Midbrain (tissue), 1 donor: ENCODE measurements at places on chromosomes 1 and 21.

- DNase-seq, result no peak
These were observed 613.9 kb upstream of the NEGR1 start for GRCh38 chr1:72896256-72896655.

DNA sequence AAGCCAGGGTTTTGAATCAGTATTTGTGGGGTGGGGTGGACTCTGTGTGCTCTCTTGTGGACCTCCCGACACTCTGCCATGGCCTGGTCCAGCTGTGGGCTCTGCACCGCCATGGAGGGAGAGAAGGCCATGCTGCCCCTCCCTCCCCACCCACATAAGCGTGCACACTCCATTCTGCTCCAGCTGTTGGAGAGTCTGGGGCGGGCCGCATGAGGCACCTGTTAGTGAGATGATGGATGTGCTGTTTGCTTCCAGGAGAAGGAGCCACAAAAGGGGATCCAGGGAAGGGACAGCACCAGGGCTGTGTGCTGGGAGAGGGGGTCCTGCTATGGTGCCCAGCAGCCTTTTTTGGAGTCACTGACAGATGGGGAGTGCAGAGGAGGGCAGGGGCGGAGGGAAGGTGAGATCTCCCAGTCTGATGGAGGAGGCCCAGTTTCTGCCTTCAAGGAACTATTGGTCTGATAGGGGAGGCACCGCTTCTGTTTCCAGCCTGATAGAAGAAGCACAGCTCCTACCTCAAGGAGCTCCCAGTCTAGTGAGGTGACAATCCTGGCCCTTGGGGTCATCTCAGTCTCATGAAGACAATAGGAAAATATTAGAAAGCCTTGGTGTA lies 101.5 kb downstream of the ACTL8 start:
- no peak for DNase-seq

- DNase-seq, result no peak
These were observed 80.0 kb downstream of the BCAR3 start for GRCh38 chr1:93601686-93602085.

DNA sequence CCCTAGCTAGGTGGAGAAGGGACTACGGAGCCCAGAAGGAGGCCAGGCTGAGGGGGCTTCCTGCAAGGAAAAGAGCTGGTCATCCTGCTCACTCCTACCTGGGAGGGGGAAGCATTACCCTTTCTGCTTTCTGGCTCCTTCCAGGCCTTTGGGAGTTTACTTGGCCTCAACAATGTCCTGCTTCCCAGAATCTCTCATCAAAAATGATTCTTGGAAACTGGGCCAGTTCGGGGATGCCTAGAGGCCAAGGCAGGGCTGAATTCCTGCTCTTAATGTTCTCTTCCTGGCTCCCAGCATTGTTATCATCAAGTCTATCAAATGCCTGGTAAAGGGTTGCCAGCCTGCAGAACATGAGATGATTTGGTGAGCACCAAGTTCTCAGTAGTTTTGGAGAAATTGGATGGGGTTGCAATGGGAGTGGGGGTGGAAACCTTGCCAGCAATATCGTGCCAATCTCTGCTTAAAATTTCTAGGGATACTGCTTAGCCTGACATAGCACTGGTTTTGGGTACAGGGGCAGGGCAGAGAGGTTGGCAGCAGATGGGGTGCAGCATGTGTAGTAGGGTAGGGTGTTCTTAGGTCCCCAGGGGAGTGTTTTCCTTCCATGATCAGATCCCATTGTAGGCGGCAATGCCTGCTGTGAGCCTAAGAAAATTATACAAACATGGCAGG lies 7.7 kb upstream of the PAFAH2 start:
- DNase-seq, result no peak

DNA sequence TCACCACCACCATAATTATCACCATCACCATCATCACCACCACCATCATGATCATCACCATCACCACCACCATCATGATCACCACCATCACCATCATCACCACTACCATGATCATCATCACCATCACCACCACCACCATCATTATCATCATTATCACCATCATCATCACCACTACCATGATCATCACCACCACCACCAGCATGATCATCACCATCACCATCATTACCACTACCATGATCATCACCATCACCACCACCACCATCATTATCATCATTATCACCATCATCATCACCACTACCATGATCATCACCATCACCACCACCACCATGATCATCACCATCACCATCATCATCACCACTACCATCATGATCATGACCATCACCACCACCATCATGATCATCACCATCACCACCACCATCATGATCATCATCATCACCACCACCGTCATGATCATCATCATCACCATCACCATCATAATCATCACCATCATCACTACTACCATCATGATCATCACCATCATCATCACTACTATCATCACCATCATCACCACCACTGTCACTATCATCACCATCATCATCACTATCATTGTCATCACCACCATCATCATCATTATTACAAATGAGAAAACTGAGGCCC lies 60.2 kb downstream of the TRABD2B start:
- DNase-seq, result no peak

- DNase-seq, result no peak
These were observed 132.9 kb upstream of the GJB5 start for GRCh38 chr1:34621916-34622315.

DNA sequence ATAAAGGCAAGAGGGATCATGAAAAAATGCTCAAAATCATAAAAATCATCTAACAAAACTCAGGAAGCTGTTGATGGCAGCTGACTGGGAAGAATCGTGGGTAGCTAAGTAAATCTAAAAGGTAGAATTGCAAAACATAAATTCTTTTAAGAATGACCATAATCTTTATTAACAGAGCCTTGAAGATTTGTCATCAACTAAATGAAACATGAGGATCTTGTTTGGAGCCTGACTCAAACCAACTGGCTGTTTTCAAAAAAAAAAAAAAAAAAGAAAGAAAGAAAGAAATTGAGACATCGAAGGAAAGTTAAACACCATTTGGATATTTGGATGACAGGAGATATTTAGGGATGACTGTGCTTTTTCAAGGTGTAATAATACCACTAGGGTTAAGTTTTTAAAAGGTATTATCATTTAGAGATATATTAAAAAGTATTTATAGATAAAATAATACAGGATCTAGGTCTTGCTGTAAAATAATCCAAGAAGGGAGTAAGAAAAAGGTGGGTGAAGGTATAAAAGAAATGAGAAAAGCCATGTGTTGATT lies 48.6 kb downstream of the CD34 start:
- DNase-seq, result no peak

GRCh38 chr1:38152351-38153065 lies 105.9 kb upstream of the POU3F1 start:
- DNase-seq, result no peak

DNA sequence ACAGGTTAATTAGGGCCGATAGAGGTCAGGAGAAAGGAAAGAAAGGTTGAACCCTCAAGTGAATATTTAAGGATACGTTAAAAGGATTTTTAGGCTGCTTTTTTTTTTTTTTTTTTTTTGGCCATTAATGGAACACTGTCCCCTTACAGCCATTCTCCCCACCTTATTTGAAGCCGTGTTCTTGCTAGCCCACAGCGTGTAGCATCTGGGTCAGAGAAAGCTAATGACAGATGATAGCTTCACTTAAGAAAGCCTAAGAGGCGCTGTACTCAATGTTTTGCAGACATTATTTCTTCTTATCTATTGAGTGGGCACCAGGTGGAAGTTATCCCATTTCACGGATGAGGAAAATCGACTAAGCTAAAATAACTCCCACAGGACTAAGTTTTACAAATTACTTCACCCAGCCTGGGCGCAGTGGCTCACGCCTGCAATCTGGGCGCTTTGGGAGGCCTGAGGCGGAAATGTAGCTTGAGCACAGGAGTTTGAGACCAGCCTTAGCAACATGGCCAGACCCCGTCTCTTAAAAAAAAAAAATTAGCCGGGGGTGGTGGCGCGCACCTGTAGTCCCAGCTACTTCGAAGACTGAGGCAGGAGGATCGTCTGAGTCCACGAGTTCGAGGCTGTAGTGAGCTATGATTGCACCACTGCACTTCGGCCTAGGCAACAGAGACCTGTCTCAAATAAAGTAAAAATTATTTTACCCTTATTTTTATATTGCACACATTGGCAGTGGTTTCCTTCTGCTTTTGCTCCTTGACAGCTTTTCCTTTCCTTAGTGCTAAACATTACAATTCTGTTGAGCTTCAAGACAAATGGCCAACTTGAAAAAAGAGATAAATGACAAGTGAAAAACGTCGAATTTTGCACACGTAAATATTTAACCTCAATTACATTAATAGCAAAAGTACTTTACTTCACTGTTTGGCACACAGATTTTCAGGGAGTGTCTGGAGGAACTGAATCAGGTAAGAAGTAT lies 1.1 kb upstream of the PHTF1 start:
- DNase-seq, result no peak

- DNase-seq, result no peak
These were observed 25.1 kb downstream of the SPSB1 start for GRCh38 chr1:9317591-9318417.

DNA sequence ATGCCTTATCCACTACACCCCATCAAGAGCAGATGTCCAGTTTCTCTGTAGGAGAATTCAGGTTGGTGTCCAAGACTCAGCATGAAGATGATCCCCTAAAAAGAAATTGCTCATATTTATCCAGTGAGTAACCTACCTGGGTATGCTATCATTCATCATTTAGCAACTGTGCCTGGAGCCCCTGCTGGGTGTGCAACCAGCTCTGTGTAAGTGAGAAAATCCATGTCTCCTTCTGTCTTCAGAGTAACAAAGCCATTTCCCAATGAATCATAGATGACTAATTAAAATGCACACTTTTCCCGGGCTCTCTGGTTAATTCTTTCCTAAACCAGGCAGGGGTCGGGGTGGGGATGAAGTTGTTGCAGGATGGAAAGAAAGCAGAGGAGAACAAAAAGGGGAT lies 35.8 kb downstream of the OLFML3 start:
- no peak for DNase-seq

DNA sequence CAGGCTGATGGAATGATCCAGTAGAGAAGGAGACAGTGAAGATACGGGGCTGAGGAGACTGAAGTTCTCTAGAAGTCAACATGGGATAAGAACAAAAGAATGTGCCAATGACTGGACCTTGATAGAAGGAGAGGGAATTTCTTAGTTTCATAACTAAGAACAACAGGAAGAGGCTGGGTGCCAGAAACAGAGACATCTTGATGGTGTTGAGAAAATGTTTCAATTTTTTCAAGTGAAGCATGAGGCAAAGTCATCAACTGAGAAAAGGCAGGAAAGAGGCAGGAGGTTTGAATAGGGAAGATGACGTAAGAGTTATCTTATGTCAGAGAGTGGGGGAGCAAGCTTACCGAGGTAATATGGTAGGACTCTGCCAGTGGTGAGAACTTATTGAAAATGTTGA lies 80.1 kb downstream of the SPAG17 start:
- DNase-seq, result no peak

- DNase-seq, result no peak
These were observed 30.0 kb downstream of the IRF2BP2 start for GRCh38 chr1:234579967-234580366.

- no peak for DNase-seq
These were observed 616.0 kb upstream of the NR5A2 start for GRCh38 chr1:199411506-199411905.

GRCh38 chr21:32336711-32337110 lies 38.1 kb downstream of the MRAP start:
- peak; percentile 39 for DNase-seq

DNA sequence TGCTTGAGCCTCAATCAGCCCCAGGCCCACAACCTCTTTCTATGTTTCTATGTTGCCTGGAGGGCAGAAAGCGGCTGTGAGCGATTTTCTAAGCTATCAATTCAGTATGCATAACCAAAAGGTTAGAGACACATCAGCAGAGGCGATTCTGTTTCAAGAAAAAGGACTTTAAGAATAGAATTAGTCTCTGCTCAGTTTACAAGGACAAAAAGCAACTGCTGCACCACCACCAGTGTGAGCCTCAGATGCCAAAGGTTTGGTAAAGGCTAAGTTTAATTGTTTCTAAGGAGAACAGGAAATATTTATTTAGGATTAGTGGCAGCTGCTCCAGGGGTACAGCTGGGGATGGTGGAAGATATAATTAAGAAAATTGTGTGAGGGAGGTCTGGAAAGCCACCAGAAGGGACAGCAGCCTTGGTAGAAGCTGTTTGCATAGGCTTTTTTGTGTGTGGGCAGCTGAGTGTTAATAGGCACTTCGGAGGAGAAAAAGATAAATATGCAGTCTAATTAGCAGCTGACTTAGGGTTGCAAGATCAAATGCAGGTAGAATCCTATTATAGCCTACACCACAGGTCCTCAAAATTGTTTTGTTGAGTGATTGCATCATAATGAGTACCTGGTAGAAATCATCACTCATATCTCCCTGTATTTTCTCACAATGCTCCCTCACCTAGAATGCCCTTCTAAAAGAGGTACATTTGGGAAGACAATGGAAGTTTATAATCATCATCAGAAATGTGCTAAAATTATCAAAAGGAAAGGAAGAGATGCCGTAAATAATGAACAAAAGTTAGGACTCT lies 35.8 kb downstream of the ZC3H11B start:
- no peak for DNase-seq

- DNase-seq, result no peak
These were observed 63.1 kb downstream of the LAMC2 start for GRCh38 chr1:183248989-183249691.

- DNase-seq, result no peak
These were observed 175.7 kb downstream of the VPS13D start for GRCh38 chr1:12405325-12406210.

DNA sequence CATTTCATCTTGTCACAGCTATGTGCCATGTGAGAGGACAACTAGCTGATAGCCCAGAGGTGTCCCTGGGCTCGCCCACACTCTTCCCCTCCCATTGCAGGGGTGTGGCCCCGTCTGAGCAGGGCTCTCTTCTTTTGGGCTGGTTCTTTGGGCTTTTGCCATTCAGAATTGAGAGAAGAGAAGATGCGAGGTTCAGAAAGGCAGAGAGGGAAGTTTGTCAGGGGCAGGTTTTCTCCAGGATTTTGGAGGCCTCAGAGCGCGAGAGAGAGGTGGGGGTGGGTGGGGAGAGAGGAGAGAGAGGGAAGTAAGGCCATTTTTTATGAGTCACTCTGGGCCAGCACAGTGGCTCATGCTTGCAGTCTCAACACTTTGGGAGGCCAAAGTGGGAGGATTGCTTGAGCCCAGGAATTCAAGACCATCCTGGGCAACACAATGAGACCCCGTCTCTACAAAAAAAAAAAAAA lies 5.2 kb downstream of the IFI6 start:
- DNase-seq, result no peak

- DNase-seq, result no peak
These were observed 2.0 kb downstream of the RCC1 start for GRCh38 chr1:28507646-28508434.

- DNase-seq, result no peak
These were observed 93.4 kb downstream of the KCNK1 start for GRCh38 chr1:233707153-233707879.

DNA sequence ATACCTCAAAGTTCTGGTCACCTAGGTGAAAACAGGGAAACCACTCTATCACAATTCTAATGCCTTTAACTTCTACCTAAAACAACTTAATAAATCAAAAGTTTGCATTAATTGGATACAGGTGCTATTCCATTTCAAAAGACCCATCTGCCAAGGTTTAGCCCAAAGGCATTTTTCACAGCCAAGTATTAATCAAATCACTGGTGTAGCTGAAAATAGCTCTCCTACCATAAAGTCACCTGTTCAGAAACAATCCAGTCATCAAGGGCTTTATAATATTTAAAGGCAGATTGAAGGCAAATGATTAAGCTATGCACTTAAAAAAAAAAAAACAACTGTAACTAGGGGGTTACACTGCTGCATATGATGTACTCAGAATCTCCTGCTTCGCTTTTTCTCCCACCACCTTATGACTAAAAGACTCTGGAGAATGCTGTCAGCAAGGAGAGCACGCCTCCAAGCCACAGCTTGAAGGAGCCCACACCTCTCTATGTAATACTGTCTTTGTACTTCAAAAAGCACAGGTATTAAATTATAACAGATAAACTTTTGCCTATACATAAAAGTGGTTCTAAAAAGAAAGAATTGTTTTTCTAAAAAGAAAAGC lies 20.5 kb downstream of the KIAA0319L start:
- no peak for DNase-seq
